ENCODE measurements at places on chromosomes 3 and 15.
A peak's percentile ranks its signal among the peaks of the same experiment; 100 is the strongest.

- DNase-seq: no peak
Observed at GRCh38 chr3:58485801-58486435, 6.0 kb upstream of the KCTD6 start.

DNA sequence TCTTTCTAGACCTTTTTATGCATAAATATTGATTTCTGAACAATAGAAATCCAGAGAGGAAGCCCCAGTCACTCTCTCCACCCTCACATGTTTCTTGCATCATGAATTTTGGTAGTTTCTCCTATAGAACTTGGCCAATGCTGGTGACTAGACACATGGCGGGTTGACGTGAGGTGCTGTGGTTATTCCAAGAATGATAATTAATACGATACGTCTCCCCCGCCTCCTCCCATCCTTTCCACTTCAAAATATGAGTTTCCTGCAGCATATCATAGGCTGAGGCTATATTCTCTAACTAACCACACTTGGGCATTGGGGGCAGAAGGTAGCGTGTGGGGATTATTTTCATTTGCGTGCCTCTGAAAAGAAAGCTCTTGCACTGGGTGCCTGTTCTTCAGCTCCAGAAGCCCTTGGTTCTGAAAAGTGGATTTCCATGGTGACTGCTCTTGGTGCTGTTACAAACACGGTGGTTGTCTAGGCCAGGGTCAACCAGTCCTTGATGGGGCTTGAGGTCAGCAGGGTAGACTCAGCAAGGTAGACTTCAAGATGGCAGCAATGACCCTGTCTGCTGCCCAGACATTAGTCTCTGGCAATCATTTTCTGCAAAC is 5.3 kb downstream of the TNFSF10 start:
- peak; percentile 77 for DNase-seq

GRCh38 chr3:66428733-66429132 is 72.1 kb downstream of the LRIG1 start:
- DNase-seq: no peak

DNA sequence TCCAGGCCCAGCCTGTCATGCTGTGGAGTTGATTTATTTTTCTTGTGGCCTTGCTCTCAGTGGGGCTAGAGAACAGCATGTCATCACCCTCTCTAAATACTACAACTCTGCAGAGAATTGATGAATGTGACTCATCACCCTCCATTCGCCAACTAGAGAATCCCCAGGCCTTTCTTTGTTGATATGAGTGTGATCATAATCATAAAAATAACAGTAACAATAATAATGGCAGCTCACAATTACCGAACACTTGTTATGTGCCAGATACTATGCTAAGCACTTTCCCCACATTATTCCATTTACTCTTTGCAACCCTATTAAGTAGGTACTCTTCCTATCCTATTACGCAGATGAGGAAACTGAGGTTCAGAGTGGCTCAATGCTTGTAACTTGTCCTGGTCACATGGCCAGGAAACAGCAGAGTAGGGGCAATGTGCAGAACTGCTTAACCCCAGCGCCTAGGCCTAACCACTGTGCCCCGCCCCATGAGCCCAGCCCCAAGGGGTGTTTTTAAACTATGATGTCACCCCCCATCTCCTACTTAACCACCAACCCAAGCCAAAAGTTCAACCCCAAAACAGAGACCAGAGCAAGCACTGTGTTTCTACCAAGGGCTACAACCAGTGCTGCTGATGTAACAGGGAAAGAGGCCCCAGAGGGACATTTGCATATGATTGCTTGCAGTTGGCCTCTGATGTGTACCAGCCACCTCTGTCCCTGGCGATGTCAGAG is 104.5 kb downstream of the ADCY5 start:
- no peak for DNase-seq

GRCh38 chr3:147616998-147617619 is 207.9 kb downstream of the ZIC1 start:
- peak; percentile 62 for DNase-seq

All from hematopoietic multipotent progenitor cell treated with erythropoietin and hydrocortisone succinate and interleukin-3 and kit ligand, for 6 days (in vitro differentiated cells).